A549 treated with GW870086 at 1 μM for 4 hours (cell line): ENCODE measurements at places on chromosomes 12 and 14. TPM values are rescaled to one million over a fixed set of nuclear protein-coding genes. Genes with fewer than 3 reads are reported as not detected.

Gene TSPAN9
- total RNA-seq = 49.2 to 69.9 TPM (median 61.4 TPM) in 5 replicates

Gene GPR132
- 0.56 to 0.87 TPM (median 0.69 TPM) in 5 replicates for total RNA-seq

Gene SSTR1
- total RNA-seq = 0.03 TPM in 1 of 5 replicates, not detected in the others

Gene P2RX2
- total RNA-seq = 0.12 TPM in 1 of 5 replicates, not detected in the others

Gene PCBP2
- 605 to 635 TPM (median 619 TPM) in 5 replicates for total RNA-seq

Gene RPL10L
- total RNA-seq = not detected in 5 replicates

Gene RHOJ
- not detected in 5 replicates for total RNA-seq

Gene BATF
- not detected in 5 replicates for total RNA-seq

Gene GPN3
- total RNA-seq = 26.3 to 37.5 TPM (median 32.1 TPM) in 5 replicates

Gene SERPINA9
- total RNA-seq = not detected in 5 replicates

Gene KRT73
- total RNA-seq = not detected in 5 replicates

Gene TAS2R30
- total RNA-seq = not detected in 5 replicates

Gene GEMIN2
- 21.9 to 33.6 TPM (median 24.9 TPM) in 5 replicates for total RNA-seq

Gene CLEC4D
- not detected in 5 replicates for total RNA-seq

Gene DENND5B
- total RNA-seq = 10.0 to 14.7 TPM (median 13.2 TPM) in 5 replicates

Gene RIMBP2
- not detected in 5 replicates for total RNA-seq

Gene MEG3
- total RNA-seq = 40.3 to 62.0 TPM (median 50.5 TPM) in 5 replicates

Gene TRPV4
- 0.09 to 0.15 TPM (median 0.11 TPM) in 4 of 5 replicates, not detected in the other for total RNA-seq

Gene FGF23
- total RNA-seq = not detected in 5 replicates

Gene IL22
- total RNA-seq = not detected in 5 replicates
